ENCODE measurements at places on chromosomes 11 and 22.

DNA sequence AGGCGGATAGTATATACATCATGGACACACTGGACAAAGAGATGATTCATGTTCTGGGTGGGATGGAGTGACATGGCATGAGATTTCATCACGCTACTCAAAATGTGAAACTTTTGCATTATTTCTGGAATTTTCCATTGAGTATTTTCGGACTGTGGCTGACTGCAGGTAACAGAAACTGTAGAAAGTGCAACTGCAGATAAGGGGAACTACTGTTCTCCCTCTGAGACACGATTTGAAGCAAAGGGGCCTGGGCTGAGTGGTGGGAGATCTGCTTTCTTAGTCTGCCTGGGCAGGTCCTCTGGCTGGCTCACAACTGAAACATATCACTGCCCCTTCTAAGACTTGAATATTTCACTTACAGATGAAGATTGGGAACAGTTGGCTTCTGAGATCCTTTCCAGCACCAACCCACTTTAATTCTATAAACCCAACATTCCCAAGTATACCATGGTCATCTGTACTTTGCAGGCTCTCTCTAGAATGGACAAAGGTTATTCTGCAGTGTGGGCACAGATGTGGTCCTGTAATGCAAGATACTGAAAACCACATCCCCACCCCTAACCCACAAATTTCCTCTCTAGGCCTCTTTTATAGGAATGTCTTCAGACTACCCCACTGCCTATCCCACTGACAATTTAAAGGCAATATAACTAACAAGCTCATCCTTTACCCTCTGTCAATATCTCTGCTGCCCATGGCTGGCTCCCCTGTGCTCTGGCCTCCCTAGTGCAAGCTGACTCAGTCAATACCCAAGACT is 121.1 kb downstream of the KCNC1 start:
- DNase-seq = no peak

GRCh38 chr11:118289401-118289800 is 15.1 kb upstream of the CD3E start:
- no peak for DNase-seq

GRCh38 chr11:19982774-19983495 is 177.3 kb downstream of the DBX1 start:
- no peak for DNase-seq

GRCh38 chr11:64127267-64128072 is 38.4 kb downstream of the MACROD1 start:
- DNase-seq = no peak

GRCh38 chr11:119924017-119924416 is 195.0 kb upstream of the NECTIN1 start:
- DNase-seq = no peak

DNA sequence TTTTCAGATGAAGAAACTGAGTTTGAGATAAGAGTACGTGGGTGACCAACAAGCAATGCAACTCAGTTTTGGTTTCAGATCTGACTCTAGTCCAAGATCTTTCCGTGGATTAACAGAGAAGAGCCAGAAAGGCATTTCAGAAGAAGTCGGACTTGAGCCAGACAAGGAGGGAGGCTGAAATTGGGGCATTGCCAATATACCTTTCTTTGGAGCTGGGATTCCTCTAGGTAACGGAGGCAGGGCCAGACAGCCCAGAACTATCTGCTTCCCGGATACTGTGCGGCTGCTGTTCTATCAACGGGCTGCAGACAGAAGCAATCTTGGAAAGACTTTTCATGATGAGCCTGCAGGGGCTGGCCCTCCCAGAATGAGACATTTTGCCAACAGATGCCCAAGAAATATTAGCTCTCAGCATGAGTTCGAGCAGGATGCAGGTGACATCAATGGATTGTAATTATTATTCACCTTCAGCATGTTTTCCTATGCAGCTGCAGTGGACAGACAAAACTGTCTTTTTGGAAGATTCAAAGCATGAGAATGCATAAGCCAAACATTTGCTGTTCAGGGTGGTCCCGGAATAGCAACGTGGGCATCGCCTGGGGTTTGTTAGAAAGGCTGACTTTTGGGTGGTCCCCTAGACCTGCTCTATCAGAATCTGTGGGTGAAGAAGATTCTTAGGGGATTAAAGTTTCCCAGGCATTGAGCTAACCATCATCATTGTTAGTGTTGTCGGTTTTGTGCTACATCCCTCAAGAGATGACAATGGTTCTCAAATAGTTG is 95.7 kb downstream of the SCN3B start:
- no peak for DNase-seq

GRCh38 chr11:76185931-76186401 is 20.3 kb downstream of the WNT11 start:
- DNase-seq = no peak

GRCh38 chr22:26671317-26672059 is 14.1 kb downstream of the MIAT start:
- DNase-seq = peak; percentile 77

All from CD4-positive, alpha-beta T cell treated with Interleukin-15 for 1 hour (primary cell).